ENCODE measurements at places on chromosomes 12 and 14. TPM values are rescaled to one million over a fixed set of nuclear protein-coding genes. Genes with fewer than 3 reads are reported as not detected.

ENTPD5 gene
- total RNA-seq = 153 TPM

COX8C gene
- not detected for total RNA-seq

GRCh38 chr12:98741196-98741555 lies 96.1 kb downstream of the APAF1 start:
- no peak for DNase-seq

NRL gene
- 2.7 TPM for total RNA-seq

PAH gene
- total RNA-seq = 0.11 TPM

IL25 gene
- total RNA-seq = not detected

GRCh38 chr14:68939893-68940613 lies 39.0 kb downstream of the ACTN1 start:
- peak; percentile 75 for DNase-seq

DNA sequence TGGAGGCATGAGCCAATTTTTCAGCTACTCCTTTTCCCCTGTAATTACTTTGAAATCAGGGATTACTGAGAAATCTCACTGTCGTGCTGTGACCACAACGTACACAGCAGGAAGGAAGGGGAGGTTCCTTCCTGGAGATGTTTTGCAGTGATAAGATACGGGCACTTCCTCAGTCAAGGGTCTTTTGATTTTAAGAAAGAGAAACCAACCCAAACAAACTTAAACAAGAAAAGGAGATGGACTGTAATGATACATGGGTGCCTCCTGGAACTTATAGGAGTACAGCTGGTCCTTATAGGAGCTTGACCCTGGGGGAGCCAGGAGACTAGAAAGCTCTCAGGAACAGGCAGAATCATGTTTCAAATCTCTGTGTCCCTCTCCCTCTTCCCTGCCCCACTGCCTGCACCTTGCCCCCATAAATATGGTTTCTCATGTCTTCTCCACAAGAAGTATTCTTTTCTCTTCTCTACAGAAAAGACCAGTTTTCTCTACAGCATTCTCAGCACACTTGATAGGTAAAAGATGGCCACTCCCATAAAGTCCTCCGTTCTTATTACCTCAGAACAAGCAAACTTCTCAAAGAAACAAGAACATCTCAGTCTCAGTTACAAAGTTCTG lies 281.1 kb upstream of the AMIGO2 start:
- no peak for DNase-seq

- no peak for DNase-seq
Measured at GRCh38 chr12:124002021-124002644, 29.1 kb downstream of the ZNF664 start.

DNA sequence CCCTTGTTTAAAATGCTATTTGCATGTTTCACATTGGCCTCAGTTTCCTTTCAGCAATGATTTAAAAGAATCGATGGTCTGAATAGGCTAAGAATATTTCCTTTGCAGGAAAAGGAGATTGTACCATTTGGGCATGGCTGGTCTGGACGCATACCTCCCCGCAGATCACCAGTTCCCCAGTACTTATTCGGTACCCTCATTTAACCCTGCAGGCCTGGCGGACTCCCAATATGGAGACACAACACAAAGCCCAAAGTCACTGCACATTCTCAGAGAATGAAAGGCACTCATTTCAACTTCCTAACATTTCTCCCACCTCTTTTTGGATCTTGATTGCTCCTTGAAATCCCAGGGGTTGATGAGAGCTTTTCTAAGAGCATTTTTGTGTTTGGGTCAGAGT lies 152.9 kb downstream of the GCH1 start:
- no peak for DNase-seq

DNA sequence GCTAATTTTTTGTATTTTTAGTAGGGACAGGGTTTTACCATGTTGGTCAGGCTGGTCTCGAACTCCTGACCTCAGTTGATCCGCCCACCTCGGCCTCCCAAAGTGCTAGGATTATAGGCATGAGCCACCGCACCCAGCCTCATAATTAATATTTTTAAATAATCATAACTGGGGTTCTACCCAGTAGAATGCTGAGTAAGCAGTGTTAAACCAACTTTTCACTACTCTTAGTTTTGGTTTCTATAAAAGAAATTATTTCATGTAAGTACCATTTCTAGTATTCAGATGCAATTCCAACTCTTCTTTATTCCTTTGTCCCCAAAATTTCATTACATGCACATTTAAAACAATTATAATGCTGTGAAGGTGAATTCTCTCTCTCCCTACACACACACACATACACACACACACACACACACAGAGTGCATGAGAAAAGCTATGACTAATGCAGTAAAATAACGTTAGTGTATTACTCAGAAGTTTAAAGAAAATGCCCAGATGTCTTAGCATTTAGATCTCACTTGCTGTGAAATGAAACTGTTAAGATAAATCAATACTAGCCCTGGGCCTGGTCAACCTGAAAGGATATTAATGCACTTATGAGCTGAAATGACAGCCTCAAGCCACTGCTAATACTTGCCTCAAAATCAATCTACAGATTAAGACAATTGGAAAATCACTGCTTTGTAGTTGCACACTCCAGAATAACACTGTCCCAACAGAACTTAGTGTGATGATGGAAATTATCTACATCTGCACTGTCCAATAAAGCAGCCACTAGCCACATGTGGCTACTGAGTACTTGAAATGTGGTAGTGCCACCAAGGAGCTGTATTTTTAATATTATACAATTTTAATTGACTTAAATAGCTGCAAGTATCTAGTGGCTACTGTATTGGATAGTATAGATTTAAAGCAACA lies 36.0 kb downstream of the PTPN21 start:
- DNase-seq = no peak

NEDD1 gene
- 14.5 TPM for total RNA-seq

- DNase-seq = no peak
Measured at GRCh38 chr14:98963610-98964009, 308.4 kb downstream of the BCL11B start.

PRKD1 gene
- total RNA-seq = 2.8 TPM

DNA sequence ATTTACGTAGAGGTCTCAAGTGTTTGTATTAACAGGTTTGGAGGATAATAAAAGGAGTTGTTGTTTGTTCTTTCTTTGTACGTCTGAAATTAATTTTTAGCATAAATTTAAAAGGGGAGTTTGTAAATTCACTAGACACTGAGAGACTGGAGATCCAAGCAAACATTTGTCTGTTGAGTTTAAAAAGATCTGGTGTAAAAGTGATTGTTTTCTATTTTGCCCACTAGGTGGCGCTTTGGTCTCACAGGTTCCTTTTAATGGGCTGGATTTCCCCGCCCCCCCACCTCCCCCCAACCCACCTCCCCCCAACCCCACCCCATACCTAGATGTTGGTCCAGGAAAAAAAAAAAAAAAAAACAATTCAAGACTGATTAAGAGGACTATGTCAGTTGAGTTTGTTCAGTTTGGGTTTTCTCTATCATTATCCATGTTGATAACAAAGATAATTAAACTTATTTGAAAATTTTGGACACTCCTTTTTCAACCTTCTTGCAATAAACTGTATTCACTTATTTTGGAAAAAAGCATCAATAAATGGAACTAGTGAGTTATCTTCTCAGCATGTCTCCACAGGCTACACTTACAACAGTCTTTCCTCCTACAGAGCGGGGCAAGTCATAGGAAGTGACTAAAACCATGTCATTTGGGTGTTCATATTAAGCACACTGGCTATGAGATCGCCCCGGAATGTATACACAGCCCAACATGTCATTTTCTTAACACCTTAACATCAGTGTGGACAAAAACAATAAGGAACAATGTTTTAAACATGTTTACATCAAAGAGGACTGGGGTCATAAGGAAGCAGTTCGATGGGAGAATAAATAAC lies 841.1 kb downstream of the NRXN3 start:
- peak; percentile 18 for DNase-seq

DNA sequence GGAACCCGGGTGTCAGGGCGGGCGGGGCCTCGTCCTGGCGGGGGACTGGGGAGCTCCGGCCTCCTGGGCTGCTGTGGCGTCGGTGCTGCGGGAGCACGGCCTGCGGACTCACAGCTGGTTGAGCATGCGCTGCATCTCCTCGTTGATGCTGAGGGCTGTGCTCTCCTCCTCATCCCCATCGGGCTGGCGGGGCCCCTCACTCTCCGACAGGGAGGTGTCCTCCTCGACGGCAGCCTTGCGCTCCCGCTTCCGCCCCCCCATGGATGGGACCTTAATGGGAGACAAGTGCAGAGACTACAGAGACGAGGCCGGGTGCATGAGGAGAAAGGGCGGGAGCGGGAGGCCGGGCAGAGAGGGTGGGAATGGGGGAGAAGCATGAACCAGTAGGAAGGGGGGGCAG lies 7.3 kb downstream of the IFFO1 start:
- DNase-seq = no peak

DNA sequence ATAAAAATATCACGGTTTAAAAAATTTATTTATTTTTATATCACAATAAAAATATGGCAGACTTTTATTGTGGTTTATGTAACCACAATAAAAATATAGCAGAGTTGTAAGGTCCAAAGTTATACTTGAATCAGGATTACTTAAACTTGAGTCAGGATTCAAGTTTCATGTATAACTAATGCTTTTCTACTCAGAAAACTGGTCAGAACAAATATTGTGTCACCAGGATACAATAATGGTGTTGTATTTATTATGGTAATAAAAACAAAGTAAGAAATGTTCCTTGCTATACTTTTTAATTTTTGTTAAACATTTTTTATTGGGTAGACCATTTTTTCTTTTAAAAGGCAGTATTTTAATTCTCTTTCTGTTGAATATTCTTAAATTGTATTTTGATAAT lies 29.2 kb upstream of the EPS8 start:
- no peak for DNase-seq

DNA sequence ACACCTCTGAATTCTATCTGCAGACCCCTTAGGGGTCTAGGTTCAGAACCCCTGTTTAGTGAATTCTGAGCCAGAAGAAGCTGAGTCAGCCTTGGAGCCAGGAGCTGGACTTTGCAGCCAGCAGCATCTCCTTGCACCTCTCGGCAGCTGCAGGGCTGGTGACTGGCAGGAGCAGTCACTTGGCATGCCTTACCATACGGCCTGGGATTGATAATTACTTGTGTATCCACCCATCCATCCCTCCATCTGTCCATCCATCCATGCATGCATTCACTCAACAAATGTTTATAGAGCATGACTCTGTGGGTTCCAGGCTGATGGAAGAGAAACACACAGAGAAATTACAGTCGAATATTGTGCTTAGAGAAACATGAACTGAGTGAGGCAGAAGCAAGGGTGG lies 67.5 kb upstream of the PRIMA1 start:
- DNase-seq = no peak

GRCh38 chr12:93151079-93151762 lies 222.1 kb upstream of the EEA1 start:
- peak; percentile 32 for DNase-seq

DNA sequence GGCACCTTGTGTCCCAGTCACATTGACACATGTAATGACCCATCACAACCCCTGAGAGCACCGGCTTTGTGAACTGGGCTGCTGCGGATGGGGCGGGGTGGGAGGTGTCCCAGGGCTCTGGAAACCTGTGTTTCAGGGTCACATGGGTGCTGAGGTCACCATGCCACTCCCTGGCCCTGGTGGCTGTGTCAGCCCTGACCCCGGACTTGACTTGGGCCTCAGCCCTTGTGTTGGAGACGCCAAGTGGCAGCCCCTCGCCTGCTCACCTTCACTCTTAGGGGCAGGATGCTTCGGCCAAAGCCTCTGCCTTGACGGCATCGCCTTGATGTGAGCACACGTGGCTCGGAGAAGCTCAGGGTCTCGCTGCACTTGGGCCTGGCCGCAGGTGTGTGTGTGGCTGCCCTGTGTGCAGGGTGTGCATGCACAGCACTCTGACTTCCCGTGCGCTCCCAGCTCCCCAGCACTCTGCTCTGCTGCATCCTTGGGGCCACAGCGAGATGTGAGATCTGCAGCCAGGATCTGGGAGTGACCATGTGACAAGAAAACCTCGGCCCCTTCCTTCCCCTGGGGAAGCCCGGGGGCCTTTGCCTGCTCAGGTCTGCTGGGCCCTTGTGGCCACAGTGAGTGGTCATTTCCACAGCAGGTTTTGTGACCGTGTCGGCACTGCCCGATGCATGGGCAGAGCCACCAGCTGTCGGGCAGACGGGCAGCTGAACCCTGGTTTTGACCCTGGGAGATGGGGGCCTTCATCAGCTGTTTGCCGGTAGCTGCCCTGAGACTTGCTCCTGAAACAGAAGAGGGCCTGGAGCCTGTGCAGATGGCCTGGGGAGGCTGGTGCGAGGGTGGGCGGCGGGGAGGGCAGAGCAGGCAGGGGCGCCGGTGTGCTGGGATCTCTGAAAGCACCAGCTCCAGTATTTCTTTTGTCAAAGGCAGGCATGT lies 167.4 kb downstream of the KIF26A start:
- DNase-seq = no peak

GRCh38 chr12:71556875-71557274 lies 106.8 kb downstream of the ZFC3H1 start:
- DNase-seq = no peak

DNA sequence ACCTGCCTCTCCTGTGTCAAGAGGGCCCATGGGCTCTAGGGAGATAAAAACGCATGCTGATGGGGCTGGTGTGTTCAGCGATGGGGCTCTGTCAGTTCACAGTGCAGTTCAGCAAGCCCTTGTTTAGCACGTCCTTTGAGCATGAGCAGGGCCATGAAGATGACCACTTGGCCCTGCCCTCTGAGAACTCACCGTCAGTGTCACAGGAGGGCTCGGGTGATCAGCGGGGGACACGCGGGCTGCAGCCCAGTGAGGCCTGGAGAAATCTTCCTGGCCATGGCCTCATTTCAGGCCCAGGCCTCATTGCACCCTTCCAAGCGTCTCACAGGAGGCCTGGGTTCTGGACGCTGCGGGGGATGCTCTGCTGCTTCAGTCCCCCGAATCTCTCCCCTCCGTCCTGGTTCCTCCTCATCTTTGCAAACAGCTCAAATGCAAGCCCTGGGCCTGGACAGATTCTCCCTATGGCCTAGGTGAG lies 181.6 kb downstream of the ADGRD1 start:
- DNase-seq = no peak

CD27 gene
- 1.9 TPM for total RNA-seq

DNA sequence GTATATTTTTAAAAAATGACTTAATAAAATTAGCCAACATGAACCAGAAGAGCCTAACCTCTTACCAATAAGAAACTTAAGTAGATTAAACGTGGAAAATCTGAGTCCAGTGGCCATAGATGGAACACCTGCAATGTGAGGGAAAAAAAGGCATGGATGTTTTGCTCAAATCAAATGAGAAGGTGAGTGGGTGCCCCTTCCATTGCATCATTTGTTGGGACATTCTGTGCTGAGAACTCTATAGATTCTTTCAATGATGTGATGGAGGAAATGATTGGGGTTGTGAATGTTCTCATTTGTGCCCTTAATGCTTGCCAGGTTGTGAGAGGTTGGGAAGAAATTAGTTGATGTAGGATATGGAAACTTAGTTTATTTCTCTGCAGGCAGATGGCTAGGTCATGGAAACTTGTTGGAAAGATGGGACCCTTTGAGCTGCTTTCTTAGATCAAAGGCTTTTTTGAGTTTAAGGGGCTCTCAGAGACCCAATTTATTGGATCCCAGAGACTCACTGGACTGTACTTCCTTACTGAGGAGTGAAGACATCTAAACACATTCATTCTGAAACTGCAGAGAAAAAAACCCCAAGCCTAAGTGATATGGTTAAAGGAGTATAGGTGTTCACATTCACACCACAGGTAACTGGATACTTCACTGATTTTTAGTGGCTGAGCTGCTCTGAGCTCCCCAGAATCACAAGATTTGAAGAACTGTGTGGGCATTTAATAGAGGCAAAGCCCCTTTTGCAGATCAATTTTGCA lies 95.9 kb downstream of the DACT1 start:
- DNase-seq = no peak

BBOF1 gene
- 2.8 TPM for total RNA-seq

AVPR1A gene
- total RNA-seq = 0.37 TPM

USP44 gene
- total RNA-seq = 0.22 TPM
